ENCODE measurements at places on chromosomes 12 and 14.
A peak's percentile ranks its signal among the peaks of the same experiment; 100 is the strongest.

GRCh38 chr12:32918890-32919801 lies 22.6 kb upstream of the PKP2 start:
- DNase-seq = peak; percentile 97

- DNase-seq = no peak
These were observed 30.7 kb upstream of the HDAC7 start for GRCh38 chr12:47850153-47851084.

DNA sequence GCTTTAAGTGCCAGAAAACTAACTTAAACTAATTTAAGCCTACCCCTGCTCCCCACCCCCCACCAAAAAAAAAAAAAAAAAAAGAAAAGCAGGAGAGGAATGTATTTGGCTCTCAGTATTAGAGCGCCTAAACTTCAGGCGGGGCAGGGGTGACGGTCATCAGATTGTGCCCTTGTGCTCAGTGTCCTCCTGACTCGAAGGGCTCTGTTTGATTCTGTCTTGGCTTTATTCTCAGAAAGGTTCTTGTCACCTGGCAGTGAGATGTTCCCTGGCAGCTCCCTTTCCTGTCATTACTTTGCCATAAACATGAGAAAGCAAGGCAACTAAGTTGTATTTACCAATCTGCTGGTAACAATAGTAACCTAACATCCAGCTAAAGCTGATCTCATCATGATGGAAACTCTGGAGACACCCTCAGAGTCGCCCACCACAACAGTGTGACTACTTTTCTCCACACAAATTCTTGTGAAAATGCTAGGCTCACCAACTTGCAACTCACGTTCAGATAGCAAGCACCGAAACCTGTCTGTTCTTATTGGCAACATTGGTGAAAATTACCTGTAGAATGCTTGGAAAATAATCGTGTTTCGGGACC lies 39.0 kb upstream of the WNK1 start:
- no peak for DNase-seq

- DNase-seq = no peak
These were observed 875 bp downstream of the IRAK3 start for GRCh38 chr12:66189889-66190288.

GRCh38 chr12:67062193-67062592 lies 207.0 kb upstream of the CAND1 start:
- DNase-seq = no peak

GRCh38 chr12:29082522-29082921 lies 66.6 kb upstream of the FAR2 start:
- DNase-seq = no peak
